Activated T-cell treated with anti-CD3 and anti-CD28 coated beads, Interleukin-2, amount 50 U/mL, for 4 hours (primary cell): ENCODE measurements at places on chromosomes 1 and 21. TPM values are rescaled to one million over a fixed set of nuclear protein-coding genes. Genes with fewer than 3 reads are reported as not detected.

The PCAT6 gene
- 0.48 TPM for total RNA-seq

The PADI1 gene
- total RNA-seq, result not detected

The KCNQ4 gene
- total RNA-seq, result 0.24 TPM

The COL24A1 gene
- not detected for total RNA-seq

The SLC30A2 gene
- not detected for total RNA-seq

The KCNJ6 gene
- total RNA-seq, result not detected

The S100A3 gene
- not detected for total RNA-seq

The TIAM1 gene
- 132 TPM for total RNA-seq

The MSH4 gene
- total RNA-seq, result 0.28 TPM

The IGFN1 gene
- total RNA-seq, result not detected

The SPATA46 gene
- total RNA-seq, result not detected

The HENMT1 gene
- 12.2 TPM for total RNA-seq

The TMIGD3 gene
- not detected for total RNA-seq

The ESPN gene
- 0.60 TPM for total RNA-seq

The MAP3K7CL gene
- 1.4 TPM for total RNA-seq

The DNALI1 gene
- total RNA-seq, result not detected

The AMY1C gene
- not detected for total RNA-seq

The FCRLB gene
- 0.14 TPM for total RNA-seq

The C1orf87 gene
- not detected for total RNA-seq

The KCNN3 gene
- 0.51 TPM for total RNA-seq

The GNPAT gene
- 39.5 TPM for total RNA-seq
